ENCODE measurements at places on chromosomes 7 and 10.

DNA sequence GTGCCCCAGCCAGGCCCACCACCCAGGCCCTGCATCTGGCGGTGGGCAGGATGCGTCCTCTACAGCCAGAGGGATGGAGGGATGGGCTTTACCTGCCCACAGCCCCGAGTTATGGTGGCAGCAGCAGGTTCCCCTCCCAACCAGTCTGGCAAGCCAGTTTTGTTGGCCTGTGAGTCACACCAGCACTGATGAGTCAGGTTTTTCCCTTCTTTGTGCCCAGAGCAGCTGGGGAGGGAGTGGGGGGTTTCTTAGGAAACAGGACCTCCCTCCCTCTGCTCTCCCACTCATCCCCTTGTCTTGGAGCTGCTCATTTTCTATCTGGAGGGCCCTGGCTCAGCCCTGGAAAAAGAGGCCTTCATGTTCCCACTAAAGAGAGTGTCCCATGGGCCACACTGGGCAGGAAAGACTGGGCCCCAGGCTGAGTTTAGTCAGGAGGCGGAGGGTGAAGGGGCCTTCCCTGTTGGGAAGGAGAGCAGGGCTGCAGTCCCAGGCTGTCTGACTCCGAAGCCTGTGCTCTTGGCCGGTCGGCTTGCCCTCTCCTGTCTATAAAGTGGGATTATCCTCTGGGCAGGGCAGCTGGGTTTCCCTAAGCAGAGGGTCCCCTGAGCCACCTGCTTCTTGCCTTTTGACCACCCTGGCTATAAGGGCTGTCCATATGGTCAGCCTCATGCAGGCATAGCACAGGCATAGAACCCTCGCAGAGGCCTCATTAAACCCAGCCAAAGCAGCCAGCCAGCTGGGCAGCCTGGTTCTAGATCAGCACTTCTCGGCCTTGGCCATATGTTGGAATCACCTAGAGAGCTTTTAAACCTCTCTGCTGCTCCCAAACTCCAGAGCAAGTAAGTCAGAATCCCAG lies 30.2 kb upstream of the ANKRD2 start:
- DNase-seq: peak; percentile 81

DNA sequence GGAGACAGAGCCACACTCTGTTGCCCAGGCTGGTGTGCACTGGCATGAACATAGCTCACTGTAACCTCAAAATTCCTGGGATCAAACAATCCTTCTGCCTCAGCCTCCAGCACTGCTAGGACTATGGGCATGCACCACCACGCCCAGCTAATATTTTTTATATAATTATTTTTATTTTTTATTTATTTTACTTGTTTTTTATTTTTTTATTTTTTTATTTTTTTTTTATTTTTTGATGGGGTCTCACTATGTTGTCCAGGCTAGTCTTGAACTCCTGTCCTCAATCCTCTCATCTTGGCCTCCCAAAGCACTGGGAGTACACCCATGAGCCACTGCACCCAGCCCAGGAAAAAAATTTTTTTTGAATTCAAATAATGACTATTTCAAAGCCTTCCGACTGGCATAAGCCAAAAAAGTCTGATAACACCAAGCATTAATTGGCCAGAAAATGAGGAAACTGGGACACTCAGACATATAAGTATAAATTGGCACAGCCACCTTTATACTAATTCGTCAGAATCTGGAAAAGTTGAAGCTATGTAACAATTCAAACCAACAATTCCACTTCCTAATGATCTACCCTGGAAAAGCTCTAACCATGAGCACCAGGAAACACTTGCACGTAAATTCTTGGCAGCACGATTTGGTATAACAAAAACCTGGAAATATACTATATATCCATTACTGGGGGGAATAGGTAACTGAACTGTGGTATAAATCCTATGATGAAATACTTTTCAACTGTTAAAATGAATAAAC lies 6.3 kb downstream of the ZC3HAV1 start:
- no peak for DNase-seq

DNA sequence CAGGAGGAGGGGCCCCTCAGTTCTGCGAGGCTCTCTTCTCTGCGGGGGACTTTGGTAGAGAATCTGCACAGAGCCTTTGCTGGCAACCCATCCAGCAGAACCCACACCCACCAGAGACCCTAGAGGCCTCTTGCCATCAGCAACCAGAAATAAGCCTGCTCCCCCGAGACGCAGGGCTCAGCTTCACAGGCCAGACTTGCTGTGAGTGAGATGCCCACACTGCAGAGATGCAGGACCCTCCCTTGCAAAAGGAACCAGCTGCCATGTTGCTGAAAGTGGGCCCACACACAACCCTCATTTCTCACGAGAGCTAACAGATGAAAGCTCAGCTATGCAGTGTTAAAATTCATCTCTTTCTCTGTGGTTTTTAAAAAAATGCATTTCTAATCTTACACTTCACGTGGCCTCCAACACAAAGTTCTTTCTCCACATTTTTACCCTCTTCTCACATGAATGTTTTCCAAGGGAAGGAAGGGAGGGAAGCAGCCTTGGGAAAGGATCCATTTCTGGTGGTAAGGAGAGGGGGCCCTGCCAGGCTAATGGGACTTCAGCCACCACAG lies 171.6 kb downstream of the CCDC3 start:
- no peak for DNase-seq

DNA sequence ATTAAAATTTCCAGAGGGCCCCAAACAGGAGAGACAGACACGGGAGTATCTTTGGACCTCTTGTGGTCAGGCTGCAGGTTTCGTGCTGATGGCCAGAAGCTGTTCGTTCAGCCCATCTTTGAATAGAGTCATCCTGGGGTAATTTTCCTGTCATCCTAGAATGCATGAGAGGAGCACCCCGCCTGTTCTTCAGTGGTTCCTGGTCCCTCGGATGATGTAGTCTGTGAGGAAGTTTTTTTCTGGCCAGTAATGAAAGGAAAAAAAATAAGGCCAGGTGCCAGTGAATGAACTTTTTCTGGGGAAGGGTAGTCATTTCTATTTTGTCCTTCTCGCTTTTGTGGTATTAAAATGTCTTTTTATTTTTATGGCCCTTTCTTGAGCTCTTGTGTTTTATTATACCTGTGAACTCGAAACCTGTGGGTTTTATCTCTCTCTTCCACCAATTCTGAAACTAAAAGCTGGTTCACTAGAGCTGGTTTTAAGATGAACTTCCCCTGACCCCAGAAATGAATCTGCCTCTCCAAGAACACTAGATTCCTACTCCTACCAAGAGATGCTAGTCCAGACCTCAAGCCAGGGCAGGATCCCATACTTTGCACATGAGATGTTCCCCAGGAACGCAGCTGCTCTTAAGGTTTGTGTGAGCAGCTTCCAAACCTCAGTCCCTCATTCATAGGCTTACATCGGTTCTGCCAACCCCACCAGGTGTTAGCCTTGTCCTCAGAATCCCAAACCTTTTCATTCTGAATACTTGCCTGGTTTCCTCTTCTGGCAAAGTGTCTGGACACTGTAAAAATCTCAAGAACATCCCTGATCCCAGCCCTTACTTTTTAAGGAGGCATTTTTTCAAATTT lies 15.4 kb upstream of the MEST start:
- no peak for DNase-seq
